ENCODE measurements at places on chromosomes 1 and 21.

- DNase-seq: no peak
Measured at GRCh38 chr1:162178432-162178831, 108.9 kb downstream of the NOS1AP start.

- DNase-seq: no peak
Measured at GRCh38 chr1:20601129-20601825, 12.4 kb downstream of the CDA start.

GRCh38 chr1:198258491-198258890 is 101.7 kb downstream of the NEK7 start:
- no peak for DNase-seq

DNA sequence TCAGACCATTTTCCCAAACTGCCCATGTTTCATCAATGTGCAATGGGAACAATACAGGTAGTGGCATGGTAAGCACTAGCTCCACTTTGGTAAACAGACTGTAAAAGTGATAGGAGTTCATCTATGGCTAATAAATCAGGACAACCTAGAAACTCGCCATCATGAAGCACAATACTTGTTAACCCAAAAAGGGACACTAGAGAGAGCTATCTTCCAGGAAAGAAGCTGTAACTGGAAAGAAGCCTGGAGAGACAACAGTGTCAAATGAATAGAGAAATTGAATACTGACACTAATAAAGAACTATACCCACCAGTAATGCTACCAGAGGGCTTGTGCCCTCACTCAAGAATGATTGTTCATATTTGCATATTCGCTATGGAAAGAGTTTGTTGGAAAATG is 164.7 kb upstream of the RGS18 start:
- DNase-seq: no peak

DNA sequence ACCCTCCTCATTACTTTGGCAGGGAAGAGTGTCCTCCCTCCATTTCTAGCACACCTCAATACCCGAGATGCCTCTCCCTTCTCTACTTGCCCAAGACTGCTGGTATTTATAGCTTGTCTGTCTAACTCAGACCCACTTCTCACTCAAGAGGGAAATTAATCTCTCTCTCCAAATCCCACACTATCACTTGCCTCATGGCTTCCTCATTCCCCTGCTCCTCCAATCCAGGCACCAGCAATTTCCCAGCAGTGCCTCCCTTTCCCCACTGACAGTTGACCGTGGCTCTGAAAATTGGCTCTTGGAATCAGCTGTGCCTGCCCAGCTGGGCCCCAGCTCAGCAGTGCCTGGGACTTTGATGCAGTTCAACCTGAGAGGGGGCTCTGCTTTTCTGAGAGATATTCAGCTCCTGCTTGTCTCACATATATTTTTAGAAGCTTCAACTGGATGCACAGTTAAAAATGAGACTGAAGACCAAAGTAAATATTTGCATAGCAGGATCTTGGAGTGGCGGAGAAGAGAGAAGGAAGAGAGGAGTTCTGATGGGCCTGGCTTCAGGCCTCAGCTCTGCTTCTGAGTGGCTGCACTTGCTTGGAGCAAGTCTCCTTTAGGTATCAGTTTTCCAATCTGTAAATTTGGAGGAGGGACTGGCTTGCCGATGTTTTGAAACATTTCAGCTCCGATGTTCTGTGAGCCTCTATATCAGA is 81.1 kb upstream of the SPATA6 start:
- DNase-seq: no peak

DNA sequence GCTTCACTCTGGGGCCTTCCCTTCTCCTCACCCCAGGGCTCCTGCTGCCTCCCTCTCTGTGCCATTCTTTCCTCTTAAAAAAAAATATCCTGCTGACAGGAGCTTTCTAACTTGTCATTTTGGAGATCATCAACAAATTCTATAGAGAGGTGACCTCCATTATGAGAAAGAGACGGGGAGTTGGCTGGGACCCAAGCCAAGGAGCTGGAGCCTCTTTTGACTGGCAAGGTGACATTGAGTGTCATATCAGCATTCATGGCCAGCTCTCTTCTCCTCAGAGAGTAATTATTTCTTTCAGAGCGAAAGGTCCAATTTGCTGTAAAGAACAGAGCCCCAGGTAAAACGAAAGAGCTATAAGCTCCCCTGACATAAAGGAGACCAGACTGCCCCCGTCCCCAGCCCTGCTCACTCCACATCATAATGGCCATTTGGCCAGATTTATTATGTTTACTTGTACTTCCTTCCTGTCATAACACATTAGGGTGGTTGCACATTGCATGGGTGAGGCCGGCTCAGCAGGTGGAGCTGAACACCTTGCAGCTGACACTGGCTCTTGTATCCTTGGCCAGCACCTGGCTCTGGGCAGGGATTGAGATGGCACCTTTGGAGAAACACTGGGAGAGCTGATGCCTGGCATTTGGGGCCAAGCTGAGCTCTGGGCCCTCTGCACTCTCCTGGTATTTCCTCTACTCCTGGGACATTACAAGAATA is 404.0 kb upstream of the VAMP3 start:
- DNase-seq: no peak

DNA sequence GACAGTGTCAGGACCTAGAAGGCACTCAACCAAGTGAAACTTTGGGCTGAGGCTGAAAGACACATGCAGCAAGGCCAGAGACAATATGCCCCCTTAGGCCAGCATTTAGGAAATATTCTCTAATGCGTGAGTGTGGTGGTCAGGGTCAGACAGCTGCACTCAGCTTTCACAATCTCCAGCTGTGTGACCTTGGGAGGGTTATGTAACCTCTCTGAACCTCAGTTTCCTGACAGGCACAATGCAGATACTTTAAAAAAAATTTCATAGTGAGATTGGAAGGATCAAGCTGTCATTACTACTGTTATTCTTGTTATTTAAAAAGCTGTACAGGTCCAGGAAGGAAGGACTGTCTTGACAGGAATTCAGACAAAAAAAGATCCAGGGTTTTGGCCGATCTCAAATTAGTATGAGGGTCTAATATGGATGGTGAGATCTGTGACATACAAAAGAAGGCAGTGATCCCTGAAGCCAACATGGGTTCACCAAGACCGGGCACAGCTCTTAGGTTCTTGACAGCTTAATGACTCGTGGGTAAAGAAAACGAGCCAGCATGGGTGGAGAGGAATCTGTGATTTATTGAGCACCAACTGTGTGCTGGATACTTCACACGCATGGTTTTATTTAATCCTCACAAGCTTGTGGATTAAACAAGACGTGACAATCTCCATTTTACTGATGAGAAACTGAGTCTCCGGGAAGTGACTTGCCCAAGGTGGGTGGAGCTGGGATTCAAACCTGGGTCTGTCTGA is 54.6 kb upstream of the POU3F1 start:
- no peak for DNase-seq

DNA sequence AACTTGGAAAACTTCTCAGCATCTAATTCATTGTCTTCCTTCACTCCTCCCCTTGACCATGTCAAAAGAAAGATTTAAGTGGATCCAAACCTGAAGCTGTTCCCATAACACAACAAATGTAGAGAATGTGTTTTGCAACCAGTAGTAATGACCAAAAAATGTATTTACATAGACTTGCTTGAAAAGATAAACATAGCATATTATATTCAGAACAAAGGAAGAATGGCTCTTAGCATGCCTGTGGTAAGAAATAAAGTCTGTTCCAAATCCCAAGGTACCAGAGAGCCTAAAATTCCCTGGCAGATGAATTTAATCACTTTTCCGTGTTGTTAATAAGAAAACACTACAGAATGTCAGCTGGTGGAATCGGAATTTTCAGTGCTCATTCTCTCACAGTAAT is 36.8 kb downstream of the FMO3 start:
- peak; percentile 95 for DNase-seq

- DNase-seq: peak; percentile 51
Measured at GRCh38 chr1:59332983-59333382, 36.1 kb downstream of the FGGY start.

Data from astrocyte of the cerebellum (primary cell).